ENCODE measurements at places on chromosomes 1 and 21.

DNA sequence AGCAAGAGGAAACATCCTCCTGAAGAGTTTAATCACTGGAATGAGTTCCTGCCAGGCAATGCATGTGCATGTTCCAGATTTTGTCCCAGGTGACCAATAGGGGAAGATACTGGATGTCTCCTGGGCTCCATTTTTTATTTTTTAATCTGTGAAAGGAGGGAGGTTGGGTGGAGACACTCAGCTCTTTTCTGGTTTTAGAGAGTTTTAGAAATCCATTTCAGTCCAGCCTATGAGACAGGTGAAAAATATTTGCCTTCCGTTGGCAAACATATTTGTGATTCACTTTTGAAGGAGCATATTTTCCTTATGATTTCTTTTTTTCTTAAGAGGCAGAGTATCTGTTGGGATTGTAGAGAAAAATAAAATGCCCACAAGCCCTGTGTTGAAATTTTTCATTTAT is 70.7 kb downstream of the ABCA4 start:
- no peak for DNase-seq

GRCh38 chr21:45514311-45515021 is 27.8 kb downstream of the SLC19A1 start:
- no peak for DNase-seq

DNA sequence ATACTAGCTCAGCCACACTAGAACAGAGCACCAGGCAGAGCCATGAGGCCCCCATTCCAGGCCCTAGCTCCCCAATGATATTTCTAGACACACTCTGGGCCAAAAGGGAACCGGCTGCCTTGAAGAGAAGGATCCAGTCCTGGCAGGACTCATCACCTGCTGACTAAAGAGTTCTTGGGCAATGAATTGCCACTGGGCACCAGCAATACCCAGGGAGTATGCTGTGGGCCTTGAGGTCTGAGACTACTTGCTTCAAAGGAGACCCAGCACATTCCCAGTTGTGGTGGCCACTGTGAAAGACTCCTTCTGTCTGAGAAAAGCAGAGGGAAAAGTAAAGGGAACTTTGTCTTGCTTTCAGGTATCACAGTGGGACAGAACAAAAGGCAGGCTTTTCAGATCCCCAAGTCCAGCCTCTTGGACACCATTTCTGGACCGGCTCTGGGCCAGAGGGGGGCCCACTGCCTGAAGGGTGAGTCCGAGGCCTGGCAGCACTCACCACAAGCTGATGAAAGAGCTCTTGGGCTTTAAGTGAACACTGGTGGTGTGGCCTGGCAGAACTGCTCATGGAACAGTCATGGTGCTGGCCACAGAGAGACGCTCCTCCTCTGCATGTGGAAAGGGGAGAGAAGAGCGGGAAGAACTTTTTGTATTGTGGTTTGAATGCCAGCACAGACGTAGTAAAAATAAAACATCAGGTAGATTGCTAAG is 72.5 kb downstream of the CDC42BPA start:
- no peak for DNase-seq

DNA sequence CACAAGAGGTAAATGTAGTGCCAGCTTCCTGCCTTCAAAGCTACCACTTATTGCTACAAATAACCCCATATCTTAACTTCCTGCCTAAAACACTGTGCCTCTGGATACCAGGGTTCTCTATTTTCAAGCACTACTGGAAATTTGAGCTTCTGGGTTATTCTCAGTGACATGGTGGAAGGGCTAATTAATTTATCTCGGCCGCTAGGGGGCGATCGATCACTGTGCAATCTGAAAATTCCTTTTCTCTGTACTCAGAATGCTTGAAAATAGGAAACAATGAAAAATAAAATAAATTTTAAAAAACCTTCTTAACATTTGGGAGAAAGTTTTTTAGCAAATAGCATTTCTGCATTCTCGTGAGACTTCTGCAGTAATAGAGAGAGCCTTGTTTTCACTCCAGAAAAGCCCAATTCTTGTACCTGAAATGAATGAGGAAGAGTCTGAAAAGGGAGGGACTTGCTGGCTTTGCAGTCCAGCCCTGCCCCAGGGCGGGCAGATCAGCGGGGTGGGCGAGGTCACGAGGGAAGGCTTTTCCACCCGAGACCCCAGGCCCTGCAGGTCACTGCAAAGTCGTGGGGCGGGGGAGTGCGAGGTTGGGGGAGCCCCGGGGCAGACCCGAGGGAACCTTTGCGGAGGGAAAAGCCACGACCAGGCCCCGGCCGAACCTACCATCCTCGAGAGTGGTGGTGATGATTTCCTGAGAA is 276.7 kb downstream of the PCP4 start:
- no peak for DNase-seq

DNA sequence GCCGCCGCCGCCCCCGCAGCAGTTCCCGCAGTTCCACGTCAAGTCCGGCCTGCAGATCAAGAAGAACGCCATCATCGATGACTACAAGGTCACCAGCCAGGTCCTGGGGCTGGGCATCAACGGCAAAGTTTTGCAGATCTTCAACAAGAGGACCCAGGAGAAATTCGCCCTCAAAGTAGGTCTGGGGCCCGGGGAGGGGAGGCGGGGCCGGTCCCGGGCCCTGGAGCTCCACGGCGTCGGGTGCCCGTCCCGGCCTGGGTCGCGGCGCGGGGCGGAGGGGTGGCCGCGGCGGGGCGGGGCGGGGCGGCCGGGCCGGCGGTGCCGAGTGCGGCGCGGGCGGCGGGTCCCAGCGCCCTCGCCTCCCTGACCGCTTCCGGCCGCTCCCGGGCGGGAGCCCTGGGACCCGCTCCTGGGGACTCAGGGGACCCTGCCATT is 646 bp downstream of the MAPKAPK2 start:
- no peak for DNase-seq

- DNase-seq = no peak
These were observed 6.0 kb upstream of the PIGC start for GRCh38 chr1:172449585-172450523.

- peak; percentile 10 for DNase-seq
These were observed 217.2 kb upstream of the C1orf105 start for GRCh38 chr1:172203135-172203823.

- no peak for DNase-seq
These were observed 109.7 kb downstream of the SLC35F3 start for GRCh38 chr1:234014208-234014607.

DNA sequence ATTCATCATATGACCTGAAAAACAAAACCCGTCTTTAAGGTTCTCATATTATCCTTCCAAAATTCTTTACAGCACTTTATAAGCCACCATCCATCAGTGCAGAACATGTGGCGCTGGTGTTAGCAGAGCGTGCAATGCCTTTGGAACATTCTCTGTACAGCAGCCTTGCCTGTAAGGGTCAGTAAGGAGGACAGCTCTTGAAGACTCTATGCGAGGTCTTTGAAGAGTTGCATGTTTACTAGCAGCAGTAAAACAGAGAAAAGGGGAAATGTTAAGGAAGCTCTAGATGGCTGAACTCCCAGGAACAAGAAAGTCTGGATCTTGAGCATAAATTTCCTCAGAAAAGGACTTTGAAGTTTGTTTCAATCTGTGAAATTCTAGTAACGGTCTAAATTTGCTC is 365.6 kb downstream of the DUSP10 start:
- DNase-seq = no peak

DNA sequence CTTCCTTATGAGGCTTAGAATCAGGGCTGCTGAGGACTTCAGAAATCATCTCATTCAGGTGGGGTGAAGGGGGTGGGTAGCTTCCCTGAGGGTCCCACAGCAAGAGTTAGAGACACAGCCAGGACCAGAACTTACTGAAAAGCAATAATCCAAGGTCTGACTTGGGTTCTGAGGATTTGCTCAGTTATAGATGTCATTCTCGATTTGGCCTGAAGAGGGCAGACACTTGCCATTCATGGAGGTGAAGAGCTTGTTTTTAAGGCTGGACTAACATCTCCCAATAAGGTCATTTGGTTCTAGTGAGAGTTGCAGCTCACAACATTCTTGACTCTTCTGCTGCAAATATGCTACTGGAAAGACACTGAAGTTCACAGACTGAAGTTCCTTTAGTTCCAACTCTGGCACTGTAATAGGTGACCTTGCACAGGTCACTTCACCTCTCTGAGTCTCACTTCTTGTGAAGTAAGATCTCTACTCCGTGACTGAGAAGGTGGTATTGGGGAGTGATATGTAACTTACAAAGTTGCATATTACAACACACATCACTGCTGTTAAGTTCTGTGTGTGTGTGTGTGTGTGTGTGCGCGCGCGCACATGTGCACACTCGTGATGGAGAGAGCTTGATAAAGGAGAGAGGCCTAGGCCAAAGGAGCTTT is 69.8 kb upstream of the DIRAS3 start:
- DNase-seq = no peak

GRCh38 chr21:28423521-28424190 is 569.0 kb downstream of the LTN1 start:
- no peak for DNase-seq

GRCh38 chr1:204286831-204287421 is 72.8 kb downstream of the PLEKHA6 start:
- no peak for DNase-seq

DNA sequence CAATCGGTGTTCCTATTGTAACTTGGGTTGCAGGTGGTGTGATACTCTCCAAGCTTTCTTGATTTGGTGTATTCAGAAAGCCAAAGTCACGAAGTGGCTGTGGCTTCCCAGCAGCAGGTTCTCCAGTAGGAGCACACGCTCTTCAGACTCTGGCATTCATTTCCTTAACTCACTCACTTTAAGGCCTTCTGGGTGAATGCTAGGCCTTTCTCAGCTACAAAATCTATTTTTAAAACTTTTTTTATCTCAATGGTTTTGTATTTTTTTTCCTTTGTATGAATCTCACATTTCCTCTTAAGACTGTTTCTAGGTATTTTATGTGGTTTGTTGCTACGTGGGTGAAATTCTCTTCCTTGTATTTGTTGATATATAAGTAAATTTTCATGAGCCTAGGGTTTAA is 22.9 kb upstream of the PKN2 start:
- no peak for DNase-seq

GRCh38 chr21:15732290-15732995 is 2.7 kb downstream of the USP25 start:
- no peak for DNase-seq

DNA sequence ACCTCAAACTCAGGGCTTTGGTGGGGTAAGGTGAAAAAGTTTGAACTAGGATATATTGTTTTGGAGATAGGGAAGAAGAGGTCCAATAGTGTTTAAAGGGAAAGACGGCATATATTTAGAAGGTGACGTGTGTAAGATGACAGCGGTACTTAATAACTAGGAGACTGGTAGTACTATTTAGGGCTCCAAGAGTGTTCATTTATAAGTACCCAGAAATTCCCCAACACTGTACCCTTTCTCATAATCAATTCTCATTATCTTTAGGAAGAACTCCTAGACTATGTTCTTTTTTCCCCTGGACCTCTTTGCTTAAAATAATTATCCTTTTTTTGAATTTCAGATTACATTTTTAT is 1.5 kb downstream of the LYPLAL1 start:
- DNase-seq = no peak

- DNase-seq = no peak
These were observed 27.1 kb downstream of the DHCR24 start for GRCh38 chr1:54859700-54860391.

DNA sequence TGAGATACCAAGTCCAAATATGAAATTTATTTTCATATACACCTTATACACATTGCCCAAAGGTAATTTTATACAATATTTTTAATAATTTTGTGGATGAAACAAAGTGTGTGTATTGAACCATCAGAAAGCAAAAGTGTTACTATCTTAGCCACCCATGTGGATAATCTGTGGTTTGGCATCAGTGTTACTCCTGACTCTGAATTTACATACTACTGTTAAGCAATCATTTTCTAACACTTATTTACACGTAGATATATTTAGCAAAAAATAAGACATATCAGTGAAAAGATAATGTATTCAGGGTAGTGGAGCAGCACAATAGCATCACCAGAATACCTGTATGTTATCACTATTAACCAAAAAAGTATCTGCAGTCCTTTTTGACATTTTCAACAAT is 23.8 kb downstream of the DENND2D start:
- DNase-seq = no peak

DNA sequence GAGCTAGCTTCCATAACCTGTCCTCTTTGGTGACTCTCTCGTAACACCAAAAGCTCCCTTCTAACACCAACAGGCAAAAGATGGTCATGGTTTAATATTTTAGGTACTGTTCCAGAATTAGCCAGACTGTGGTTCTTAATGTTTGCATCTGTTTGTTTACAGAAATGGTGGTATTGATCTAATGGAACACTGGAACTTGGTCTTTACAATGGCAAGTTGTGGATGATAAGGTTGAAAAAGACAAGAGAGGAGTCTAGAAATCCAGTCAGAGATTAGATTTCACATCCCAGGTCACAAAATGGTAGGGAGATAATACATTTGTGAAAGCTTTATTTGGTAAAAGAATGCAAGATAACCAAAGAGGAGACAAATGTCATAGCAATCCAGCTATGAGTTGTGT is 293.1 kb downstream of the SMYD3 start:
- no peak for DNase-seq

DNA sequence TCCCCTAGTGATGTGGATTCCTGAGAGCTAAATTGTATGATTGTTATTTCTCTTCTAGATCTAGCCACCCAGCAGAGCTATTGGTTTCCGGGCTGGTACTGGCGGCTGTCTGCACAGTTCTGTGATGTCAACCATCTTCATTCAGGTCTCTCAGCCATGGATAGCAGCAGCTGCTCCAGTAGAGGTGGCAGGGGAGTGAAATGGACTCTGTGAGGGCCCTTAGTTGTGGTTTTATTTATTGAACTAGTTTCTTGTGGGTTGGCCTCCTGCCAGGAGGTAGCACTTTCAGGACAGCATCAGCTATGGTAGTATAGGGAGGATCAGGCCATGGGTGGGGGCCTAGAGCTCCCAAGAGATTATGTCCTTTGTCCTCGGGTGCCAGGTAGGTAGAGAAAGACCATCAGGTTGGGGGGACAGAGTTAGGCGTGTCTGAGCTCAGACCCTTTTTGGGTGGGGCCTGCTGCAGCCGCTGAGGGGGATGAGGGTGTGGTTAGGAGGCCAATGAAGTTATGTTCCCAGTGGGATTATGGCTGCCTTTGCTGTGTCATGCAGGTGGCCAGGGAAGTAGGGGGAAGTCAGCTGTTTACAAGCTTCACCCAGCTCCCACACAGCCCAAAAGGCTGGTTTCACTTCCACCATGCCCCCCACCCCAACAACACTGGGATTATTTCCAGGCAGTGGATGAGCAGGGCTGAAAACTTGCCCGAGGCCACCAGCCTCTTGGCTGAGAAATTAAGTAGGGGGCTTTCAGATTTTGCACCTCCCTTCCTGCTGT is 55.1 kb upstream of the RGS4 start:
- DNase-seq = no peak

DNA sequence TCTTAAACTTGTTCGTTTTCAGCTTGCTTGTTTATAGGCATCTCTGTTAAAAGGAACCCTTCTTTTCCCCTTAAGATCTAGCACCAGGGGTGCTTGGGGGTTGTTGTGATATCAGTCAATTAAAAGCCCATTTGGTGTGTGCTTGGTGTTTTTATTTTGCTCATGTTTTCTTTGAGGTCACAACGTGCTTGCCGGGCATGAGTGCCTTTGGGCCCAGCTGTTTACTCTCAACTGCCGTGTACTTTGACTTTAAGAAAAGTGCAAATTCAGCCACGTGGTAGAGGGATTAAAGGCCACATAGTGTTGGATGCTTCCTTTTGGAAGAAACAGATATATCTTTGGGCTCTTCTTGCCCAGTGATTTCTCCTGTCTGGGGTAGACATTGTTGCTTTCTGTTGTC is 10.5 kb downstream of the ARID1A start:
- no peak for DNase-seq
